NCI-H446 treated with DMSO at 0.1 percent for 48 hours (cell line): ENCODE measurements at places on chromosomes 7 and 10.

DNA sequence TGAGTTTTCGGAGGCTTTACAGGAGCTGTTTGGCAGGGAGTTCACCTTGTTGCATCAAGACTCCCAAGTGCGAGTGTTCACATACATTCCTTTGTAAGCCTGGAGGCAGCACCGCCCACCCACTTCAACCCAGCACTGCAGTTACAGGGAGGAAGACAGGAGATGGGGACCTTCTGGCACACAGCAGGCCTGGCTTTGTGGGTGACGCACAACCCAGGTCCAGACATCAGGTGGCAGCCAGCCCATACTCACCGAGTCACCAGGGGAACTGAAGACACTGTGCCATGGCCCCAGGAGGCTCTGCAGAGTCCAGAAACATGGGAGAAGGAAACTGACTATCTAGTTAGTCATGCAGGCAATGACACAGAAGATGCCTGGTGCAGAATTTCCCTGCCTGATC is 305.9 kb upstream of the RNF32 start:
- DNase-seq: no peak

GRCh38 chr10:3868271-3868664 is 83.3 kb upstream of the KLF6 start:
- DNase-seq: no peak

DNA sequence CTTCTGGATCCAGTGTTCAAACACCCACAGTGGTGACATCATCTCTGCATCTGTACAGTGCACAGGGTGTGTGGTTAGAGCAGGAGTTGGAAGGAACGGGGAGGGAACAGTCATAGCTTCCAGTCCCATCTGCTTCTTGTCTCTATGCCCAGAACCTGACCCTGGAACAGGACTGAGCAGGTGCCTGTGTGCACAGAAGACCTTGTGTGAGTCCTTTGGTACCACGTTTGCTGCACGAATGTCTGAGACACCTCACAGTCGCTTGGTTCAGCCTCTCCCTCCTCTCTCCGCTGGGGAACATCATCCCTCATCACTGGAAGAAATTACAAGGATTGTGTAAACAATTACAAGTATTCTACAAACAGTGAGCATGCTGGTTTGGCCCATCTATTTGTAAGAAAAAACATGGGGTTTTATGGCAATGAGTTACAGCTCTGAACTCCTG is 243.0 kb upstream of the KLF6 start:
- no peak for DNase-seq

DNA sequence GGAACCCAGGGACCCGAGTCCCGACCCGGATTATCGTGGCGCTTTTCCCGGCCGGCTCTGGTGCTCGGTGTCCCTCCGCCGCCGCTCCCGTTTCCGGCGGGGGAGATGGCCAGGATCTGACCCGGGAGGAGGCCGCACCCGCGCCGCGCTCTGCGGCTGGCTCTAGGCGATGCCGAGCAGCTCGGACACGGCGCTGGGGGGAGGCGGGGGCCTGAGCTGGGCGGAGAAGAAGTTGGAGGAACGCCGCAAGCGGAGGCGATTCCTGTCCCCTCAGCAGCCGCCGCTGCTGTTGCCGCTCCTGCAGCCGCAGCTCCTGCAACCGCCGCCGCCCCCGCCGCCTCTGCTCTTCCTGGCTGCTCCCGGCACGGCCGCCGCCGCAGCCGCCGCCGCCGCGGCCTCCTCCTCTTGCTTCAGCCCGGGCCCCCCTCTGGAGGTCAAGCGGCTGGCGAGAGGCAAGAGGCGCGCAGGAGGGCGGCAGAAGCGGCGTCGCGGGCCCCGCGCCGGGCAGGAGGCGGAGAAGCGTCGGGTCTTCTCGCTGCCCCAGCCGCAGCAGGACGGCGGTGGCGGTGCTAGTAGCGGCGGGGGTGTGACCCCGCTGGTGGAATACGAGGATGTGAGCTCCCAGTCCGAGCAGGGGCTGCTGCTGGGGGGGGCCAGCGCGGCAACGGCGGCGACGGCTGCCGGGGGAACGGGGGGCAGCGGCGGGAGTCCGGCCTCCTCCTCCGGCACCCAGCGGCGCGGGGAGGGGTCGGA is 593 bp downstream of the CDK13 start:
- DNase-seq: no peak

DNA sequence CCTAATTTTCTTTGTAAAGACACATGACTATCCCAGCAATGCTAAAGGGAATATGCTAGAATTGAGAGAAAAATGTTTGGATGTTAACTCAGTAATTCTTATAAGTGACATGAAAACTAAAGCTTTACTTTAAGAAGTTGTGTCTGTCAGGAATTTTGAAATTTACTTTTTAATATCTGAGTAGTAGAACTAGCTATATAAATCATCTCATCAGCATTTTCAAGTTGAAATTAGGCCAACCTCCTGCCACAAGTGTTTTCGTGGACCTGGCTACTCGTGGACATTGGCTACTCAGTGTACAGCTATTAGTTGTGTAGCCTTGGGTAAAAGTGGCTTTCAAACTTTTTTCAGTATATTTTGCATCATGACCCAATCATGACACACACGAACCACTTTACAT is 70.5 kb downstream of the ADD3 start:
- DNase-seq: no peak

DNA sequence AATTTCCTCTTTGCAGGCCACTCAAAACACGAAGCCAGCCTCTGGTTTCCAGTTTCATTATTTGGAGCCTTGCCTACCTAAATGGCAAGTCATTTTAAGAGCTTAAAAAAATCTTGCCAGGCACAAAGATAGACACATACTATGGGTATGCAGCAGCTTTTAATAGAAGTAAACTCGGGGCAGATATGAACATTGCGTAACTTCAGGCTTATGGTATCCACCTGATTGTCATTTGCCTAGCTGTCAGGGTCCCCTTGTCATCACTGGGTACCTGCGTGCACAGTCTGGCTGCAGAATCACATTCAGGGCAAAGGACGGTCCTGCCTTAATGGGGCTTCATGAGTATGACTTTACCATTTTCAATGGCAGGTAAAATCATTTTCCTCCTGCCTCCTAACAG is 466.1 kb upstream of the NRP1 start:
- no peak for DNase-seq

- no peak for DNase-seq
These were observed 29.3 kb downstream of the TNS3 start for GRCh38 chr7:47552621-47553020.

DNA sequence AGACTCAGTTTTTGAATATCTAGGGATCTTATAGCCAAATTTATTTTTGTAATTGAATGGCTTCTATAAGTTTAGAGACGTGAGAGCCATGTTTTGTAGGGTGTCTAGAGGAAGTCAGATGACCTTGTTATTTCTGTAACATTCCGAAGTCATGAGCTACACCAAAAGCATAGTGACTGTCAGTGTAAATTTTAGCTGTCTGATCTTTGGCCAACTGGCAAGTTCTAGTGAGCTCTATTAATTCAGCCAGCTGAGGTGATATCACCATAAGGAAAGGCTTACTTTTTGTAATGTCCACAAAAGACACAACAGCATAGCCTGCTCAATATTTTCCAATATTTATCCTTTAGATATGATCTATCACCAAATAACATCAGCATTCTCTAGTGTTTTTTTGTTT is 9.9 kb upstream of the NT5C3A start:
- peak; percentile 17 for DNase-seq

GRCh38 chr10:121611393-121612159 is 13.3 kb upstream of the FGFR2 start:
- no peak for DNase-seq

- DNase-seq: no peak
These were observed 118.7 kb downstream of the ICA1 start for GRCh38 chr7:8143151-8143874.

- DNase-seq: peak; percentile 8
These were observed 26.5 kb upstream of the NRG3 start for GRCh38 chr10:81848514-81848913.

DNA sequence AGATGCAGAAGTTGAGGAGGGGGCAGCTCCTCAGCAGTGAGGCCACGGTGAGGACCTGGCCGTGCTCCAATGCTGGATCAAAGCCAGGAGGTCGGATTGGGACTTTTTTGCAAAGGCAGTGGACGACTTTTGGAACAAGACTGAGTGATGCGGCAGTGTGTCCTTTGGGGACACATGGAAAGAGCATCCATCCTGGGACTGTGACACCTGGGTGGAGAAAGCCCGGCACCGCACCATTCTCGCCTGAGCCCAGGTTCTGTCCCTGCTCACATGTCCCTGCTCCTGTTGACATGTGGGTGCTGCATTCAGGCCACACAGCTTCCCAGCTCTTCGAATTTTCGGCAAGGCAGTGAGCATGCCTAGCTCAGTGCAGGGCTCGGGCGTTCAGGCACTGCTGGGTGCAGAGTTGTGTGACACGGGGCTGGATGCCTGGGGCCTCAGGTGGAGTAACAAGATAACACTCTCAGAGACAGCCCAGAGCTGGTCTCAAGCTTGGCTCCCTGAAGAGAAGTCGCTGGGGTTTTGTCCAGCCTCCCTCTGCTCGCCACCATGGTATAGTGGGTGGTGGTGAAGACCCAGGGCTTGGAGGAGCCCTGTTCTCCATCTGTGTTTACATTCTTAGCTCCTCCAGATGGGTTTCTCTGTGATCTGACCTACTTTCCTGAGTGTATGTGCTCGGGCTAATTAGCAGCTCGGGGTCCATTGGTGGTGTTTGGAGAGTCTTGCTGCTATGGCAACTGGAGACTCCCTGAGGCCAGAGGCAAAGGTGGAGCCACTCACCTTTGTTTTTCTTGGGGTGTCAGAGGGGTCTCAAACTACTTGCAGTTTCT is 111.7 kb upstream of the BTBD16 start:
- DNase-seq: no peak

DNA sequence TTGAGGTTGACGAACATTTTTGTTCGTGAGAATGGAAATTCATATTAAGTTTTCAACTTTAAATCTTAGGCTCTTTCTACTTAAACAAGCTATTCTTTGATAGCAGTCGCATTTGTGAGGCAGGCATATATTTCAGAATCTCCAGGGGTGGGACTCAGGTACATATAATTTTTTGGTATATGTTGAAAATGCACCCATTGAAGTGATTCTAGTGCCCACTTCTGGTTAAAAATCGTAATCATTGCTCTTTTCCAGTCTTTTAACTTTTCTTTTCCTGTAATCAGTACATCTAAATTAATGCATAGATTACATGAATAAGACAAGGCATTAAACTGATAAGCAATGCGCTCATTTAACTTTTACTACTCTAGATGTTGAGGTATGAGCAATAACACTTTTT is 67.8 kb downstream of the ZNRF2 start:
- DNase-seq: no peak

DNA sequence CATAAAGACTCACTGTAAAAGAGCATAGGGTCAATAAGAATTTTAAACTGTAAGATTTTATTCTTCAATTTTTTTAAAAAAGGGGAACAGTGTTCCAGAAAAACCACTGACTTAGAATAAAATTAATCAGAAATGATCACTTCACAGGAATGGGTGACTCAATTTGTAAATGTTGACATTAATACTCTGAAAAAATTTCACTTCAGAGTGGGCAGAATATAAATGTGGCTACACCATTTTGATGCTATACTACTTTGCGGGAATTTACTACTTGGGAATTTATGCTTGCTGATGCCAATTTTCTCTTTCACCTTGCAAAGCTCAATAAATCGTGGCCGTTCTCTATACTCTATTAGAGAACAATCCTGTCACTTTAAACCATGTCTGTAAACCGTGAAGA is 126.9 kb downstream of the HIBADH start:
- no peak for DNase-seq

DNA sequence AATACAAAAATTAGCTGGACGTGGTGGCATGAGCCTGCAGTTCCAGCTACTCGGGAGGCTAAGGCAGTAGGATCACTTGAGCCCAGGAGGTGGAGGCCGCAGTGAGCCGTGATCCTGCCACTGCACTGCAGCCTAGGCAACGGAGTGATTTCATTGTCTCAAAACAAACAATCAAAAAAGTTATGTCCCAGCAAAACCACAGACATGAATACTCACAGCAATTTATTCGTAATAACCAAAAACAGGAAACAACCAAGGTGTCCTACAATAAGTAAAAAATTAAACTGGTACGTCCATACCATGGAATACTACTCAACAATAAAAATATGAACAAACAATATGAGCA is 11.6 kb upstream of the CYTH3 start:
- no peak for DNase-seq

GRCh38 chr10:62815381-62816075 is 638 bp downstream of the EGR2 start:
- no peak for DNase-seq

DNA sequence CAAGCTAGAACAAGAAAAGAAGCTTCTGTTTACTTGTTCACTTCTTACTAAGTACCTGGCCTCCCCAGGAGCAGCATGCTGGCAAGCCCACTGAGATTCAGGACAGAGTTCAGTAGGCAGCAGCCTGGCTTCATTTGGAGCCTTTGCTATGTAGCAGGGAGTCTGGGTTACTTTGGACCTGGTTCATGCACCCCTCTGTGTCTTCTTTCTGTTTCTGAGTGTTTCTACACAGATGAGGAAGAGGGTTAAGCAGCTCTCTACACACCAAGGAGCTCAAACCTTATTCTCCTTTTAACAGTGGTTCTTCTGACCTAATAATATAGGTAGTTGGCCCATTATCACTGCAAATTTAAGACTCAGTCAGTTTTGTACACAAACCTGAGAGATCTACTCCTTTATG is 152.9 kb downstream of the ARID5B start:
- no peak for DNase-seq

GRCh38 chr7:138872576-138872975 is 74.6 kb upstream of the ATP6V0A4 start:
- DNase-seq: no peak

GRCh38 chr10:121788717-121789116 is 139.1 kb downstream of the ATE1 start:
- no peak for DNase-seq

GRCh38 chr10:12194752-12195271 is 879 bp downstream of the NUDT5 start:
- no peak for DNase-seq

- DNase-seq: no peak
These were observed 321.2 kb downstream of the DNAJB6 start for GRCh38 chr7:157657741-157658740.

- peak; percentile 87 for DNase-seq
These were observed at the start of gene RADIL for GRCh38 chr7:4883372-4884144. Gene RADIL (minus strand): TSS chr7:4883716. CDS start chr7:4878139, 5,577 bp downstream.

DNA sequence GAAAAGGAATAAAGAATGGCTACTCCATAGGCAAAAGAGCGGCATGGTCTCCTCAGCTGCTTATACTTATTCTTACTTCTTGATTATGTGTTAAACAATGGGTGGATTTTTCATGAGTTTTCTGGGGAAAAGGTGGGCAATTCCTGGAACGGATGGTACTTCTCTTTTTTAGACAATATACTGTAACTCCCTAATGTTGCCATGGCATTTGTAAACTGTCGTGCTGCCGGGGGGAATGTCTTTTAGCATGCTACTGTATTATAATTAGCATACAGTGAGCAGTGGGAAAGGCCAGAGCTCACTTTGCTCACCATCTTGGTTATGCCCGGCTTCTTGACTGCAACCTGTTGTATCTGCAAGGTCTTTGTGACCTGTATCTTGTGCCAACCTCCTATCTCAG is 372.1 kb upstream of the AKR1E2 start:
- no peak for DNase-seq

- DNase-seq: no peak
These were observed 1.5 kb upstream of the GTPBP10 start for GRCh38 chr7:90345016-90345415.

GRCh38 chr7:123622660-123623386 is 21.2 kb downstream of the ASB15 start:
- no peak for DNase-seq
